ENCODE measurements at places on chromosomes 11 and 22.

- peak; percentile 70 for DNase-seq
These were observed 1.7 kb downstream of the HPX start for GRCh38 chr11:6438979-6439571.

DNA sequence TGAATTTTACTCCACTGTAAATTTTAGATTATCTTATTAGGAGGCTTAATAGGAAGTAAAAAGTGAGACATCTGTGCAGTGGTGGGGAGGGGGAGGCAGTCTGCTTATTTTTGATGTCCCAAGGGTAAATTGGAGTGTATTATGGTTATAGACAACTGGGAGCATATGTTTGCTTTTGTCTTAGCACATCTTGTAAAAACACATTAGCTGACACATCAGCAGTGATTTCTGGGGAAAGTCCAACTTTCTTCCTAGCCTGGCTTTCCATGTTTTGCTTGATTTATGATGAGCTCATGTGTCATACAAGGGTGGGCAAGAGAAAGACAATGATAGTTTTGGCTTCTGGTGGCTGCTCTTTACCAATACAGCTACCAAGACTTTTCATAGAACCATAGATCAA, 4.0 kb downstream of the ANO3 start:
- DNase-seq, result no peak

GRCh38 chr11:109073032-109073822, 348.8 kb upstream of the C11orf87 start:
- DNase-seq, result no peak

- DNase-seq, result no peak
These were observed 3.1 kb downstream of the CYB5R3 start for GRCh38 chr22:42645938-42646568.

Measured in posterior cingulate gyrus (tissue), 11 donors.